ENCODE measurements at places on chromosomes 3 and 15.

GRCh38 chr3:15309662-15310335 lies 22.6 kb downstream of the SH3BP5 start:
- no peak for DNase-seq

DNA sequence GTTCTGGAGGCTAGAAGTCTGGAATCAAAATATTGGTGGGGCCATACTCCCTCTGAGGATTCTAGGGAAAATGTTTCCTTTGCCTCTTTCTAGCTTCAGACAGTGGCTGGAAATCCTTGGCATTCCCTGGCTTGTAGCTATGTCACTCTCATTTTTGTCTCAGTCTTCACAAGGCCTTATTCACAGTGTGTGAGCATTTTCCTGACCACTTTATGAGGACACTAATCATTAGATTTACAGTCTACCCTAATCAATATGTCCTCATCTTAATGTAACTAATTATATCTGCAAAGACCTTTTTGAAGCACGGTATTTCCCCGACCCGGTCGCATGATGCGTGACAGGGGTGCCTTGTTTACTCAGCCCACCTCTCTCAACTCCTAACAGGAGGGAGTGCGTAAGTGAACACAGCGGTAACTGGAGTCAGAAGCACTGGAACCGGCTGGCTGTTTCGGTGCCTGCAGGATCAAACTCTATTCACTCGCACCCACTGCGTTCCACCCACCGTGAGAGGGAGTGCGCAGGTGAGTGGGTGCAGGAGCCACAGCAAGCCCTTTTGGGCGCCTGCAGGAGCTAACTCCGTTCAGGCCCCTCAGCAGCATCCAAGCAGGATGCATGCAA lies 155.0 kb downstream of the EPHA3 start:
- no peak for DNase-seq

DNA sequence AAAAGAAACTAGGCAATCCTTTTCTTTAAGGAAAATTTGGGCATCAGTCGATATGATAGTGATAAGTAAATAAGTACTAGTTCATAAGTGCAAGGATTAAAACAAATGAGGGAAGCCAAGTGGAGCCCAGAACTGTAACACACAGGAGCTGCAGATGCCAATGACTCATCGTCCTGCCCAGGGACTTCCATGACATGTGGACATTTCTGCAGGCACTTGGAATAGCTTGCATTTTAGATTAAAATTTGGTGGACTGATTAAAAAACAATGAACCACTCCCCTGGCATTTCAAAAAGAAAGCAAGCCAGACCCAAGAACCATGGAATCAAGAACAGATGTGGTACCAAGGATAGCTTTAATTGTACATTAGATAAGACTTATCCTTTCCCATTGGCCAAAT lies 2.9 kb downstream of the SAMD7 start:
- peak; percentile 13 for DNase-seq

DNA sequence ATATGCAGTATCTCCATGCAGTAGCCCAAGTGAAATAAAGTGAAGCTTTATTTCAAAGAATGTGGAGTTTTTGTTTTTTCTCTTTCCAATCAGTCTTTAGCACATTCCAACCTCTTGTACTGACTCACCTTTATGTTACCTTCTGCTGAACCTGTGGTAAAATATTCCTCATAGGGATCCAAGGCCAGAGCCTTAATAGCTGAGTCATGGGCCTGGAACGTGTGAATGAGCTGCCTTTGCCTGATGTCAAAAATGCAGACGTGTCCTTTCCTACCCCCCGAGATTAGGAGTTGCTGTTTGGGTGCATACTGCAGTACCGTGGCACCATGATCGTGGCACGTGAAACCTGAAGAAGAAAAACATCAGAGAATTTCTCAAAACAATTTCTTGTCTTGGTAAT lies 108.5 kb downstream of the GLDN start:
- no peak for DNase-seq

DNA sequence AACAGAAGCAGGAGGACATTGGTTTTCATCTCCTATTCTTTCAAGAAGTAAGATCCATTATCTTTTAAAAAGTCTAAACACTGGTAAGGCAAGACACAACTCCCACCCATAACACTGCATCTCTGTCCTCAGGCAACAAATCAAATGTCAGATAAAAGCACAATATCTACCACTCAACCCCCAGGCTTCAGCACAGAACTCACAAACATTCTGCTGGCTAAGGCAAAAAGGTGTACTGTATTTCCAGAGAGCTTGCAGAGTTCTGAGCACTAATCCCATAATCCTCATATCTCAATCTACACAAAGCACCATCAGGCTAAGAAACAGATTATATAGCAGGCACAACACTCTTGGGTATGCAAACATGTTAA lies 20.9 kb downstream of the RAF1 start:
- peak; percentile 59 for DNase-seq

GRCh38 chr15:68414206-68414555 lies 17.8 kb downstream of the ITGA11 start:
- no peak for DNase-seq

DNA sequence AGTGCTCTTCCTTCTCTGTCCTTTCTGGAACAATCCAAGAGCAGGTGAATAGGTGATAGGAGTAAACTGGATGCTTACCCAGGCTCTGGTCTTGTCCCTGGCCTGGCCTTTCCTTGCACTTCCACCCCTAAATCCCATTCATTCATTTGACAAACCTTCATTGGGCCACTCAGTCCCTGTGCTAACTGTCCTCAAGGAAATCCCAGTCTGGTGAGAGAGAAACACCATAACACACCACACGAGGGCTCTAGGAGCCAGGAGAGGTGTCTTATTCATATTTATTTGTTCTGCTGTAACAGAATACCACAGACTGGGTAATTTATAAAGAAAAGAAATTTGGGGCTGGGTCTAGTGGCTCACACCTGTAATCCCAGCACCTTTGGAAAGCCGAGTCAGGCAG lies 22.8 kb downstream of the EFCC1 start:
- peak; percentile 18 for DNase-seq

DNA sequence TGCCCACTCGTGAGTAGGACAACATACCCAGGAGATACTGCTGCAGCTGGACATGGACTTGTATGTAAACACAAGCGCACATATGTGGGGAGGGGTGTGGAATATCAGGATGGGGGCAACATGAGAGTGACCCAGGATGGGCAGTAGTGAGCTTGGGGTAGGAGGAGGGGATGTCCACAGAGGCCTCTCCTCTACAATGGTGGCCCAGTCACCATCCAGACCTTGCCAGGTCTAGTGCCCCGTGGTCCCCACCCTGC lies 266 bp upstream of the ZBTB47 start:
- DNase-seq: no peak

GRCh38 chr15:26729030-26729429 lies 43.8 kb downstream of the GABRB3 start:
- no peak for DNase-seq

DNA sequence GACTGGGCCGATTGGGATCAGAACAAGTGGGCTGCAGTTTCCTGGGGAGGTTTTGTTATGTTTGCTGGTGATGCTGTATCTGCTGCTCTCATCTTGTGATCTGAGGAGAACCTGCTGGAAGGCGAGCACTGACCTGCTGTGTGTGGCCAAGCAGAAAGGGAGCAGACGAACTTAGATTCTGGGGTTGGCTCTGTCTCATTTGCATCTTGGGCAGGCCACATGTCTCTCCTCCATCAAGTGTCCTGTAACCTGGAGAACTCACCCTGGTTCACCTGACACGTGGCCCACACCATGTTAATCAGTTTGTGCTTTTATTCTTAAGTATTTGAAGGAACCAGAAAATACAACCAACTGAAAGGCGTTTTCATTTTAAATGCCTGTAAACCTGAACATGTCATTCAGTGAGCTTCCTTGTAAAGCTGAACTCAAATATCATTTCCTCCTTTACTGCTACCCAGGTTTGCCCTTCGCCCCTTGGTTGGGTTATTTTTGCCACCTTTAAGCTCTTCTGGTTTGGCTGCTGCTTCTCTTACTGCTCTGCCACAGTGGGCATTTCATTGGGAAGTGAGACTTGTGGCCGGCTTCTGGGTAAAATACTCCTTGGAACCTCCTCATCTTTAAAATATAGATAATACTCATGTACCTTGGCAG lies 33.5 kb upstream of the TRAK1 start:
- DNase-seq: no peak

DNA sequence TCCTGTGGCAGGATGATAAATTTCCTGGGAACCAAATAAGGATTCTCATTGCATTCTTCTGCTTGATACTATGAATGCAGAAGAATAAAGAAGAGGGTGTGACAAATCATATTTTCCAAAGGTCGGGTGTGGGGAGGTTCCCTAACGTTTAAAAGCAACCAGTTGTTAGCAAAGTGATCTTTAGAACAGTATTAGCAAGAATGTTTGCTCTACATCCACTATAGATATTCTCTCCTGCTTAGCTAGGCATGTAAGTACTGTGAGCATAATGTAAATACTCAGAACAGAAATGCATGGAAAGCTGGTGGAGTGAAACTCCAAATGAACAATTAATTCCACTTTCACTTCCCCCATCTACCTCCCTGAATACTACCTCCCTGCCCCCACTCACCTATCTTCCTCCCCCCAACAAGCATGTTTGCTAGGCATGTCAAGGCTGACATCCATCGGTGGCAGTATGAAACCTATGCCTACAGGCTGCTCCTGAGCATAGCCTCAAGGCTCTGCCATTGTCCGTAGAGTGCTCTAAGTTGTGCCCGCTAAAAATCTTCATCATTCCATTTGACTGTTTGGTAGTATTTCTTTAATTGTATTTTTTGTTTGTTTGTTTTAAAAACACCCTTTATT lies 329.7 kb downstream of the TIGIT start:
- no peak for DNase-seq

DNA sequence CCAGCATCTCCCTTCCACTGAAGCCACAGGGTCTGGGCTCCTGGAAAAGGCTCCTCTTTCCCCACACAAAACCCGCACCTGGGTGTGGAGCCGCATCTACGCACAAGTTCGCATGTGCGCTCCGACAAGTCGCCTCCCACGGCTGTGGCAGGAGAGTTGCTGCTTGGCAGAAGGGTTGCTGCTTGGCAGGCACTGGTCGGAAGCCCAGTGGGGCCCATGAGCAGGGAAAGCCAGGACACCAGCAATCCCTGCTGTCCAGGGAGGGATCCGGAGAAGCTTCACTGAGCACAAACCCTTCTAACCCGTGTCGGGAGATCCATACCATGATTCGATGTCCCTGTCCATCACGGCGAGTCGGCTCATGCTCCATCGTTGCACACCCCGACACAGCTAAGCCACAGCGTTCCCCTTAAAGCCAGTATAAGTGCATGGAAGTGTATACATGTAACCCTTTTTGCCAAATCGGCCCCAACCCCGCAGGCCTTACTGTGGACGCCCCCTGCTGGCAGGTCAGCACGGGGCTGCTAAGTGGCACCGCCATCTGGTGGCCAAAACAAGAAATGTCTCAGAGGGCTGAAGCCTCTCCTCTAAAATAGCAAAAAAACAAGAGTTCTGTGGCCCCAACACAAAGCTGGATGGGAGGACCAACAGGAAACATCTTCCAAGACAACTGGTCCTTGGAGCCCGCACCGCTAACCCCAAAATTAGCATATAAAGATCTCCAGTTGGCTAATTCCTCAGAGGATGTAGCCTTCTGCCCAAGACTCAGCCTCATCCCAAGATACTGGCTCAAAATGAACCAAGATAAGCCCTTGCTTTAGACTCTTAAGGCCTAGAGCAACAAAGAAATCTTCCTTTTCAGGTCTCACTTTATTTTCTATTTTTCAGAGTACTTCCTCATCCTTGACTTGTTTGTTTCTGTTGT lies 8.3 kb downstream of the ANKRD63 start:
- peak; percentile 88 for DNase-seq

GRCh38 chr3:7695049-7695448 lies 806.6 kb upstream of the LMCD1 start:
- DNase-seq: no peak

- DNase-seq: peak; percentile 15
These were observed 15.6 kb downstream of the SENP5 start for GRCh38 chr3:196883361-196883760.

- no peak for DNase-seq
These were observed 216.0 kb downstream of the TLE3 start for GRCh38 chr15:69881766-69882165.

GRCh38 chr15:95363646-95364045 lies 966.9 kb upstream of the NR2F2 start:
- peak; percentile 37 for DNase-seq

- no peak for DNase-seq
These were observed 840.0 kb downstream of the EPHA3 start for GRCh38 chr3:89947337-89947954.

DNA sequence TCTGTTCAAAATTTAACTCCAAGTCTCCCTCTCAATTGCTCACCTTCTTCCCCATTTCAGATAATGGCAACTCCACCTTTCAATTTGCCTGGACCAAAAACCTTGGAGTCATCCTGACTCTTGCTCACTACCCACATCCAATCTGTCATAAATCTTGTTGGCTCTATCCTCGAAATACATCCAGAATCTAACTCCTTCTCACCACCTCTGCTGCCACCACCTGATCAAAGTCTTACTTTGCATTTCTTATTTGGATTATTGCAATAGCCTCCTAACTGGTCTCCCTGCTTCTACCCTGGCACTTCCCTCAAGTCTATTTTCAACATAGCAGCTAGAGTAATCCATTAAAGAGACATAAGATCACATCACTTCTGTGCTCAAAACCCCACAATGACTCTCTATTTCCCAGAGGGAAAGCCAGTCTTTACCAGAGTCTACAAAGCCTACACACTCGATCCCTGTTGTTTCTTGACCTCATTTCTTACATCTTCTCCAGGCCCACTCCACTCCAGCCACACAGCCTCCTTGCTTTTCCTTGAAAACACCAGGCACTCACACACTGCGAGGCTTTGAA lies 86.6 kb downstream of the GPR156 start:
- peak; percentile 37 for DNase-seq

DNA sequence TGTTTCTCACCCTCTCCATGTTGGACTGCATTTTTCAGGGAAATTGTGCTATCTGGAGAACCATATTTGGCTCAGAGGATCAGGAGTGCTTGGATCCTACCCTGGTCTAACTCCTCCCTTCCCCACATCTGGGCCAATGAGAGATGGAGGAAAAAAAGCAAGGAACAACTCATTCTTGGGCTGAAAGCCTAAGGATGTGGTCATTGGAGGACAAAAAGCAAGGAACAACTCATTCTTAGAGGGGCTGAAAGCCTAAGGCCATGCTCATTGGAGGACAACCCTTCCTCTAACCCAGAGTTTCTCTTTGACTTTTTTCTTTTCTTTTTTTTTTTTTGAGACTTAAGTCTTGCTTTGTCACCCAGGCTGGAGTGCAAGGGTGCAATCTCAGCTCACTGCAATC lies 48.6 kb upstream of the CHRNB4 start:
- DNase-seq: no peak

DNA sequence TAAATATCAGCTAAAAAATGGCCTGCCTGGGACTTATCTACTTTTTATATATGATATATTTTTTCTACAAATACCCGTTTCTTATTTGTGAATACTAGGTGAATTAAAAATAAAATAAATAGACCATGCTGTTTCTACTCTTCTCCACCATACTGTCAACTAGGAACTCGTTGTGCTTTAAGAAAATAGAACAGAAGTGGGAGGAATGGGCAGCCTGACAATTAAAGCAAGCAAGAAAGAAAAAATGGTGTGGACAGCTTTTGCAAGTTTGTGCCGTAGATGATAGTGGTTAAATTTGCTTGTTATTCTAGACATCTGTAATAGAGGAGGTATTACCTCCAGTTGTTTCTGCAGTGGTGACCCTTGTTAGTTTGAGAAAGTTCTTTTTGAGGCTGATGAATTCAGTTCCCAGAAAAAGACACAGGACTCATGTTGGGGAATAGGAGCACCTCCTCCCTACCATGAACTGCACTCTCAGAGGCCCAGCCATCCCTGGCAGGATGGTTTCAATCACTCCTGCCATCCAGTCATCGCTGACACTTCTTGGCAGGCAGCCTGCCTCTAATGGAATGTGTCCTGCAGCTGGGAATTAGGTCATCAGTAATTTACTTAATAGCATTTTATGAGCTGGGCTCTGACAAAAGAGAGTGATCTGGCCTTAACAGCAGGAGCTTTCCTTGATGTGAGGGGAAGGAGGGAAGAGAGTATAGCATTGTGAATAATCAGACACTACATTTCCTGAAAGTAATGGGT lies 105.0 kb upstream of the GAP43 start:
- DNase-seq: peak; percentile 46

Measured in fibroblast of villous mesenchyme (primary cell).